Fibroblast of villous mesenchyme (primary cell): ENCODE measurements at places on chromosomes 16 and 17.

- no peak for DNase-seq
Measured at GRCh38 chr17:58597371-58597770, 82.9 kb upstream of the MTMR4 start.

GRCh38 chr17:13359774-13360173 lies 242.0 kb downstream of the HS3ST3A1 start:
- no peak for DNase-seq

DNA sequence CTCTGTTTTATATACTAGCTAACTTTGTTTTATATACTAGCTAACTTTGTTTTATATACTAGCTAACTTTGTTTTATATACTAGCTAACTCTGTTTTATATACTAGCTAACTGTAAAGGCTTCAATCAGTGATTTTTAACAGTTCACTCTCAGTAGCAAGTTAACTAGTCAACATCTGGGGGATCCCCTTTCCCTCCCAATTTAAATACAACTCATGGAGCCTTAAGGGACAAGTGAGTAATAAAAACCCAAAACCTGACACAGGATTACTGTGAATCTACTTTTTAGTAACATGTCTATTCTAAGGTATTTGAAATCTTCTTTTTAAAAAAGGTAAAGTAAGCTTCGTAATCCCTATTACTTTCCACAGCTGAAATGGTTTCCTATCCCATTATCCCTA lies 32.2 kb downstream of the FAM222B start:
- no peak for DNase-seq

- DNase-seq = no peak
Measured at GRCh38 chr17:2218426-2218825, 85.2 kb downstream of the SMG6 start.

GRCh38 chr17:75371981-75372380 lies 33.5 kb downstream of the GRB2 start:
- DNase-seq = no peak

GRCh38 chr17:51745993-51746392 lies 412.5 kb downstream of the CA10 start:
- DNase-seq = no peak

DNA sequence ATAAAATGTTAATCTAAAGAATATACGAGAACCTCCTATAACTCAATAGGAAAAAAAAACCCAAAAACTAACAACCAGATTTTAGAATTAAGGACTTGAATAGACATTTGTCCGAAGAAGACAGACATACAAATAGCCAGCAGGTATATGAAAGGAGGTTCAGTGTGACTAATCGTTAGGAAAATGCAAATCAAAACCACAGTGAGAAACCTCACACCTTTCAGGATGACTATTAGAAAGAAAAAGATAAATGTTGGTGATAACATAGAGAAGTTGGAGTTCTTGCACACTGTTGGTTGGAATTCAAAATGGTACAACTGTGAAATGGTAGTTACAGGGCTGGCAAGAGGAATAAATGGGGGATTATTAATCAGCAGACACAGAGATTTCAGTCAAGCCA lies 339.0 kb downstream of the TMEM114 start:
- DNase-seq = no peak

GRCh38 chr17:8857919-8858318 lies 9.6 kb downstream of the PIK3R6 start:
- peak; percentile 76 for DNase-seq

GRCh38 chr17:1546292-1546922 lies 16.2 kb downstream of the PITPNA start:
- DNase-seq = no peak

DNA sequence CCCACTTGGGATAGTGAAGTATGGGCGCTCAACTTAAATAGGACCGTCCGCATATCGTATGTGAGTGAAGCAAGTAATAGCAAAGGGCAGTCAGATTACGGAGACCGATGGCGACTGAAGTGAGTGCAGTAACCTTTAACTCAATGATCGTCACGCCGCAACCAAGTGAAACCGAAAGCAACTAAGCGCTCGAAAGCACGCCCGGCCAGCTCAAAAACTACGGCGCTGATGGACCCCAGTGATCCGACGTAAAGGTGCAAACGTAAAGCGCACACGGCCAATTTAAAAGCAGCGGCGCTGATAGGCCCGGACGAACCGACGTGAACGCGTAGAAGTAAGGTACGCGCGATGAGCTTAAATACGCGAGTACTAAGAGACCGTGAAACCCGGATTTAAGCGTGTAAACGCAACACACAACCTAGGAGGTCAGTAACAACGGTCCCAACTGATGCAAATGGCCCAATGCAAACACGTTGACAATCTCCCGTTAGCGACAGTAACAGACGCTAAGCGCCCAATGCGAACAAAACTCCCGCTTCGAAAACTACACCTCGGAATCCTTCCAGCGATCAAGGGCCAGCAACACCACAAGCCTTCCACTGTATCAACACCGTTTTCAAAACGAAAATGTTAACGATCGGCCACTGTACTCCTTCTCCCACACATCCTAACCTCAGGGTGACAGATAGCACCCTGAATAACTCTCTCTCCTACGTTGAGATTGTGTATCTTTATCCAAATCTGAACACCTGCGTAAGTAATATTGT lies 37.9 kb upstream of the ARL4D start:
- peak; percentile 100 for DNase-seq

DNA sequence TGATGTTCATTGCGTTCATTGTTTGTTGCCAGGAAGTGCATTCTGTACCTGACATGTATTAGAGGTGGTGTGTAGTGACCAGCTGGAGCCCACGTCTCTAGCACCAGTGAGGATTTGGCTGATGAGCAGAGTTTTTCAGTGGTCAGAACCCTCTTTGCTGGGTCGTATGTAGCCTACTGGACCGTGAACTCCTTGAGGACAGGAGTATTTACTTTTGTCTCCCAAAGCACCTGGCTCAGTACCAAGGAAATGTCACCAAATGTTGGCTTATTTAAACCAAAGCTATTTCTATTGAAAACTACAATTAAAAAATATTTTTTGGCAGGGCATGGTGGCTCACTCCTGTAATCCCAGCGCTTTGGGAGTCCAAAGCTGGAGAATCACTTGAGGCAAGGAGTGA lies 262.7 kb downstream of the SNX29 start:
- no peak for DNase-seq

GRCh38 chr17:43816336-43817320 lies 16.3 kb downstream of the MPP3 start:
- DNase-seq = no peak

GRCh38 chr17:63701868-63702720 lies 2.2 kb upstream of the LIMD2 start:
- no peak for DNase-seq

- DNase-seq = no peak
Measured at GRCh38 chr17:16328997-16329396, 24.3 kb downstream of the CENPV start.

GRCh38 chr16:59634951-59635350 lies 900.8 kb upstream of the GOT2 start:
- no peak for DNase-seq

DNA sequence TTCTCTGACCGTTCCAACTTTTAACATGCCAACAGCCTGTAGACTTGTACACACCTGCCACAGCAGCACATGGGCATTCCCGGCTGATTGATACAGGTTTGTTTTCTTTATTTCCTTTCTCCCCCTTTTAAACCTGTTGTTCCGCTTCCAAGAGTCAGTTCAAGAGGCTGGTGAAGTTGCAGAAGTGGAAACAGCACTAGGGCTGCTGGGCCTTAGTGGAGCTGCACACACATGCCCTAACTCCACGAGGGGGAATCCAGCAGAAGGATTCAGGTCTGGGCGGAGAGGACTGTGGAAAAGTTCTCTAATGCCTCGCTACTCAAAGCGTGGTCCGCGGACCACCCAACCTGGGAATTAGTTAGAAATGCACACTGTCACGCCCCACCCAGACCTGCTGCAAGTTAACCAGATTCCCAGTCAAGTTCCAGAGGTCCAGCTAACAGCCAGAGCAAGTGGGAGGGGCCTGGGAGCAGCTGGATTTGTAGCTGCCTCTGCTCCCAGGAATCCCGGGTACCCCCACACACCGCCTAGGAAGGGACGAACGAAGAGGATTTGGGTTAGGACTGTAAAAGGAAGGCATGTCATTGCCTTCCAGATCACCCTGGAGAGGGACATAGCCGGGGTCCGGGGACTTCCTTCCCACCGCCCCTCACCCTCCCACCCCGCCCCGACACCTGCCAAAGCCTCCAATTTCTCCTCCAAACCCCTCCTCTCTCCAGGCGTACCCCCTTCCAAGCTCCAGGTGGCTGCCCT lies 542 bp downstream of the SLC39A11 start:
- DNase-seq = peak; percentile 32

- DNase-seq = no peak
Measured at GRCh38 chr16:76345163-76345661, 68.0 kb downstream of the CNTNAP4 start.

GRCh38 chr17:13967416-13967815 lies 101.9 kb upstream of the COX10 start:
- DNase-seq = no peak

DNA sequence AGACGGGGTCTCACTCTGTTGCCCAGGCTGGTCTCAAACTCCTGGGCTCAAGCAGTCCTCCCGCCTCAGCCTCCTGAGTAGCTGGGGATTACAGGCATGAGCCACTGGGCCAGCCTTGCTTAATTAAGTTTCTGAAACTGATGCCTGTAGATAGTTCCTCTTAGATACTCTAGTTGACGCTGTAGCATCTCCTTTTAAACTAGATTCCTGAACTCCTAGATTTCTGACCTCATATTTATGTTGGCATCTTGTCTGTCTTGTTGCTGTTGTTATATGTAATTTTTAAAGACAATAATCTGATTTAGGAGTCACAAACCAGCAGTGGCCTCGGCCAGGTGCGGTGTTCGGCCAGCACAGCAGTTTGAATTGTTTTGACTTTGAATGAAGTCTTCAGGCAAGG lies 37.5 kb downstream of the DHRS7B start:
- DNase-seq = no peak

GRCh38 chr16:52492789-52493357 lies 54.1 kb downstream of the TOX3 start:
- DNase-seq = no peak

DNA sequence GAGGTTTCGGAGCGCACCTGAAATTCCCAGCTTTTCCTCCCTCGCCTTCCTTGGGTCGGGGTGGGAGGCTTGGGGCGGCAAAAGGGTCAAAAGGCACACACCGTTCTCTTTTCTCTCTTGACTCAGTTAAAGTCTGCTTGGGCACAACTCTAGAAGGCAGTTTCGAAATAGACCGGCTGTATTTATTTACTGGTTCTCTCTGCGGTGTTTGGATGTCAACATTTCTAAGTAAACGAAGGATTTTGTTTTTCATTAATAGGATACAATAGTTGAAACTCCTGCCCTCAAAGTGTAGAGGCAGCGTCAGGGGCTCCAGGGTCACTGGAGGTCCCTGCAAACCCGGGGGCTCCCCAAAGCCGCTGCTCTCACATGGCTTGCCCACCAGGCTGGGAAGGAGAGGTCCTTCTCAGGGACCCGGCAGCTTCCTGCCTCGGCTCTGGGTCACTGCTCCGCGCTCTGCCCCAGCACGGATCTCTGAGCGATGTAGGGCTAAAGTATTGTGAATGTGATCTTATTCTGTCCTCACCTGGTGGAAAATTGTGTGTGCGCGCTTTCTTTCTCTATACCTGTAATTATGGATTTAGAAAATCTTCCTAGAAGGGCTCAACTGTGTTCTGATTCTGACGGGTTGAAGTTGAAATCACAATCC lies 952 bp downstream of the BMERB1 start:
- DNase-seq = peak; percentile 49

DNA sequence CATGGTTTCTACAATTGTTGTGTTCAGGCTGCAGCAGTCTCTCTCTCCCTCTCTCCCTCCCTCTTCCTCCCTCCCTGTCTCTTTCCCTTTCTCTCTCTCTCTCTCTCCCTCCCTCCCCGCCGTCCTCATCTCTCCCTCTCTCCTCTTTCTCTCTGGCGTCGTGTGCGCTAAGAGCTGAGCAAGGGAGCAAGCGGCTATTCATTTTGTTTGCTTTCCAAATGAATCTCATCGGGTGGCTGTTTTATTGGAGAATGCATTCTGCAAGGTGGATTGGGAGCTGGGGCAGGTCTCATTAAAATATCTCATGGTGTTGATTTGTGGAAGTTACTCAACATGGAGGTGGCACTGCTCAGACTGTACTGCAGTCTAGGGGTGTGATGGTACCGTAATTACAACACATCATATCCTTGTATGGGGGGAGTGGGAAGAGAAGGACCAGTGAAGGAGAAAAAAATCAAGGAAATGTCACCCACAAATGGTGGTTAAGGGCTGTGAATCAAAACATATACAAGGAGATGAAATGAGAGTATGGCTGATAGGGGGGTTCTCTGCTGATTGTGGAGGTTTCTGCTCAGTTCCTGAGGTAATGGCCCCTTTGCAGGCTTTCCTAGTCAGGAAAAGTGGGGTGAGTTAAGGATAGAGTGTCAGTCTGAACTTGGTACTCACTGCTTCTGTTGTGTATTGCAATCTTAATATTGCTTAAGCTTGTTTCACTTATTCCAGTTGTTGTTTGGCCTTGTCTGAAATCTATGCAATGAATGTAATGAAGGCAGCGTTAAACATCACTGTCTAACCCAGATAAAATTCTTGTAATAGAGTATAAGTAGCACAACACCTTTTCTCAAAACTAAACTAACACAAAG lies 2.7 kb downstream of the MSL1 start:
- DNase-seq = peak; percentile 46

- peak; percentile 30 for DNase-seq
Measured at GRCh38 chr17:63437287-63438091, 8.6 kb downstream of the CYB561 start.

- DNase-seq = no peak
Measured at GRCh38 chr17:71395901-71396300, 724.9 kb upstream of the SOX9 start.

GRCh38 chr17:34133350-34133749 lies 121.7 kb upstream of the CCL2 start:
- DNase-seq = no peak

DNA sequence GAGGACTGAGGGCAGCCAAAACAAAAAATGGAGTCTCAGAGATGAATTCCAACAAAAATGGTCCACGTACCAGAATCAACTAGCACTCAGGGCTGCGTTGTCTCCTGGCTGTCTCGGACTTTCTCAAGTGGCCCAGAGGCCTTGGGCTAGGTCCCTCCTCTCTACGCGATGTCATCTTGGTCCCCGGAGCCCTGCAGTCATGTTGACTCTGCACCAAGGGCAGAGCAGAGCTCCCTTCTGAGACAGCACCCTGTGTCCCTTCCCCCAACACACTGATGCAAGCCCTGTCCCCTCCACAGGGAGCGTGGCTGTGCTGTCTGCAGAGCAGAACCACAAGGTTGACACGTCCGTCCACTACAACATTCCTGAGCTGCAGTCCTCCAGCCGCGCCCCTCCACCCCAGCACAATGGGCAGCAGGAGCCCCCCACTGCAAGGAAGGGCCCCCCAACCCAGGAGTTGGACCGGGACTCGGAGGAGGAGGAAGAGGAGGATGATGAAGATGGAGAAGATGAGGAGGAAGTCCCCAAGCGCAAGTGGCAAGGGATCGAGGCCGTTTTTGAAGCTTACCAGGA lies 20.8 kb downstream of the GINS2 start:
- no peak for DNase-seq

GRCh38 chr16:79288066-79288465 lies 312.5 kb downstream of the MAF start:
- DNase-seq = no peak

DNA sequence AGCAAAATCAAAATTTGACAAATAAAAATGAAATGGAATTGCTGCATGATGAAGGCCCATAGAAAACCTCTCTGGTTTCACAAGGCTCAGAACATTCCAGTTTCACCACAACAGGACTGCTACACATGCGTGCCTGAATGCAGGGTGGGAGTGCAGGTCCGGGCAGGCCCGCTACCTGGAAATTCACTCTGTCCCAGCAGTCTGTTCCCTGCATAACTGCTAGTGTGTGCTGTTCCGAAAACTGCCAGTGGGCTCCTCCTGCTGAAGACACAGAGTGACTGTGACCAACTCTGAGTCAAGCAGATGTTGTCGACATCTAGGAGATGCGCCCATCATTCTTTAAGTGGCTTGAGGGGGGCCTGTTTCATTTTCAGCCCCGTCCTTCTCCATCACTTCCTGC lies 284.8 kb upstream of the MAF start:
- no peak for DNase-seq
